ENCODE measurements at places on chromosomes 7 and 10.

- DNase-seq: no peak
Observed at GRCh38 chr7:41573862-41574261, 129.0 kb downstream of the INHBA start.

- DNase-seq: no peak
Observed at GRCh38 chr10:92848037-92848440, 281 bp upstream of the EXOC6 start.

GRCh38 chr7:50329775-50330174, 25.3 kb downstream of the IKZF1 start:
- no peak for DNase-seq

DNA sequence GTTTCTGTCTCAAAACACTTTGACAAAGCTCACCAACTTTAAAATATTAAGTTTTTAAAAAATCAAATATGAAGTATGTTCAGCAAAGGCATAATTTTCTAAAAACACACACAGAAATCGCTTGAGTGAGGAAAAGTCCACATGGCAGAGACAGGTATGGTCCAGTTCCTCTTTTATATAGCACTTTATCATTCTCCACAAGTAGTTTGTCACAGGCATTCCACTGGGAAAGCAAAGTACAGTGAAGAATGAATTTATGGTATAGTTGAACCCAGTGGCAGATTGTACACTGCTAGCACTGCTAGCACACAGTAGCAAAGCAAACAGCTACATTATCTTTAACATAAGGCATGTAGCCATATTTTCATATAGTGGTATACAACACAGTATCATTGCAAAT, 102.3 kb downstream of the HECTD2 start:
- no peak for DNase-seq

GRCh38 chr7:4774658-4775249, 669 bp upstream of the AP5Z1 start:
- DNase-seq: peak; percentile 42

GRCh38 chr7:155461631-155462030, 3.7 kb downstream of the EN2 start:
- no peak for DNase-seq

- no peak for DNase-seq
Observed at GRCh38 chr10:133611079-133611478, 15.5 kb downstream of the FRG2B start.

DNA sequence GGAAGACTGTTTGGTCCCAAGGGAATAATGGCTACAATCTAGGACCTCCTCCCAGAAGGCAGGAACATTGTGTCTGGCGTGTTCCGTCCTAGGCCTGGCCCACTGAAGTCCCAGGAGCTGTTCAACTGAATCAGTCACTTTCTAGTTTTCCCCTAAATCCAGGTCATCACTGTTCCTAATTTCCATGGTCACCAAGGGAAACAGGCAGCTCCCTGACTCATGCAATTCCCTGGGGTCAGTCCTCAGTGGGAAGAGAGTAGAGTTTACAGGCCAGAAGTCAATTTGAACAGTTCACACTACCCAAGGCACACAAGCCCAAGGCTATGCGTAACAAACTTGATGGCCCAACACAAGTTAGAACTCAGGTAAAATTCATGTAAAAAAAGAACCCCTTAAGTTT, 44.0 kb downstream of the CREB3L2 start:
- DNase-seq: peak; percentile 9

DNA sequence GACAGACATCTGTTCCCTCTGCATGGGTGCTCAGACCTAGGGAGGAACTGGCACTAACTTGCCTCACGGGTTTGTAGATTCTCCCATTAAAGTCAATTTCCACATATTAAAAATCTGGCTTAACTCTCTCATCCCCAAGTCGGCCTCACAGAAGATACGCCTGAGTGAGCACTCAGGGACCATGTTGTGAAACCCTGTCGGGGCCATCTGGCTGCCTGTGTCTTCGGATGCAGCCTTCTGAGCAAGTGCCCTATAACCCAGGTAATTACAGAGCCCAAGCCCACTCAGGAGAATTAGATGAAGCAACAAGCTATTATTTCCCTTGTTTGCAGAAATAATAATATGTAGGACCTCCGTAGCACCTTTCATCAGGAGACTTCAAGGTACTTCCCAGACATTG, 219.3 kb upstream of the GLI3 start:
- no peak for DNase-seq

DNA sequence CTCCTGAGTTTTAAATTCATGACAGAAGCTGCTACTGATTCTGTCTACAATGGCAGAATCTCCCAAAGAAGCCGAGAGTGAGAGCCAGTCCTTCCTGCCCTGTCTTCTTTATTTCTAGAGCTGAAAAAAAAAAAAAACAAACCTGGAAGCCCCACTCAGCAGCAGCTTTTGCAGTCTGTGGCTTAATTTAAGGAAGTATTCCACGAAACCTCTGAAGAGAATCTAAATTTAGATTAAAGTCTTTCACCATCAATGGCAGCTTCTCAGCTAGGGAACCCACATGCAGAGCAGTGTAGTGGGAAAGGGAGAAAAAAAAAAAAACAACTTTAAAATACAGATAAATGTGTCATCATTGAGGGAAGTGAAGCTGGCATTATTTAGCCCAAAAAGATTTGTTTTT, 23.4 kb downstream of the SMURF1 start:
- DNase-seq: no peak

DNA sequence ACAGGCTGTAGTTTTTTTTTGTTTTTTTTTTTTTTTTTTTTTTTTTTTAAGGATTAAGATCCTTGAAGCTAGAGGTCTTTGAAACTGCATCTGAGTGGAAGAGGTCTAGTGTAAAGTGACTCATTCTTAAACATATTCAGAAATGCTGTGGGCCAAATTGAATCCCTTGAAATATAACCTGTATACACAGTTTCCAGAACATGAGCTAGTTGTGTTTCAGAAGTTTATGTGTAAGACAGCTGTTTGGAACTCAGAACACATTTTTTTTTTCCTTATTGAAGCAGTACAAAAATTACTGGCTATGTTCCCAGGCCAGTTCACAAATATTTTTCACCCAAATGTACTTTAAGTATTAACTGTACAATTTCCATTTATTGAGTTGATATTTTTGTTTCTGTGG, 67.9 kb downstream of the PPP1R9A start:
- DNase-seq: peak; percentile 71

DNA sequence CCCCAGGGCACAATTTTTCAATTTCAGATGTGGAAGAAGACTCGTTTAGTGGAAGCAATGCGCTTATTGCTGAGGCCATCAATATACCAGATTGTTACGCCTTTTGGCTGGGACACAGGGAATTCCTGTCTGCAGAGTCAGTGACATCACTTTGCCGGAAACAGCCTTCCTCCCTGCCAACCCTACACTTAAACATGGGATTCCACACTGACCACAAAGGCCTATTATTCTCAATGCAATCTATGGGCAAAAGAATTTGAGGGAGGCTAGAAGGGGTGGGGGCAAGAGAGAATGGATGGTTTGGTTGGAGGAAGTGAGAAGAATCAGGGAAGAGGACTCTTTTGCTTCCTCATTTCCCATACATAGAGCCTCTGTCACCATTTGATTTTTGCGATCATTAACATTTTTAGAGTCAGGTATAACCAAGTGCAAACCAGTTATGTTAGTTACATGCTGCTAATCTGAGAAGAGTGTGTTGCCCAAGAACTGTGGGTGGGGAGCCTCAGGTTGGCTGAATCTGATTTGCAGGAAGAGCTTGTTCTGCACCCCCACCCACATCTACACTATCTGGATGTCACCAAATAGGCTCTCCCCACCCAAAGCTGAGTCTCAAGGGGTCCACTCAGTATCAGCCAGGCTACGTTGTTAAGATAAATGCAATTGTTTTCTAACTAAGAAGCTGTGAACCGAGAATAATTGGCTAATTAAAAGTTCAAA, 58.2 kb downstream of the ENTPD1 start:
- no peak for DNase-seq

- DNase-seq: no peak
Observed at GRCh38 chr7:55587687-55588378, 15.5 kb upstream of the VOPP1 start.

DNA sequence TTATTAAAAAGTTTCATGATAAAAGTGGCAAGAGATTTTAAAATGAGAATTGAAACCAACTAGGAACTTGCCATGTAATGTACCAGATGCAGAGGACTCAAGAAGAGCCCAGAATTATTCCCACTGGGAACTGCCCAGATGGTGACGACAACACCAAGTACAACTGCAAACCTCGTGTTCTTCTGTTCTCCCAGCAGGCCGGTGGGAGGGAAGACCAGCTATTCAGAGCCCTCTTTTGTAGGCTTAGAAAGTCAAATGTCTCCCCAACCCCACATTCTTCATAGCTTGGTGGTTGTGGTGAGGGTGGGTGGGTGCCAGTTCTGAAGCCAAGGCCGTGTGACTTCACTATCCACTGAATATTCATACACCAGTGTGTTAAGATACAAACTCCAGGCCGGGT, 54.3 kb upstream of the ITGB1 start:
- no peak for DNase-seq

GRCh38 chr10:11035301-11035991, 17.8 kb downstream of the CELF2 start:
- peak; percentile 43 for DNase-seq

- peak; percentile 83 for DNase-seq
Observed at GRCh38 chr7:130910949-130911944, 177.2 kb upstream of the KLF14 start.

GRCh38 chr10:60271319-60272040, 118.2 kb downstream of the ANK3 start:
- no peak for DNase-seq

- DNase-seq: no peak
Observed at GRCh38 chr10:101716891-101717659, 22.1 kb upstream of the FBXW4 start.

DNA sequence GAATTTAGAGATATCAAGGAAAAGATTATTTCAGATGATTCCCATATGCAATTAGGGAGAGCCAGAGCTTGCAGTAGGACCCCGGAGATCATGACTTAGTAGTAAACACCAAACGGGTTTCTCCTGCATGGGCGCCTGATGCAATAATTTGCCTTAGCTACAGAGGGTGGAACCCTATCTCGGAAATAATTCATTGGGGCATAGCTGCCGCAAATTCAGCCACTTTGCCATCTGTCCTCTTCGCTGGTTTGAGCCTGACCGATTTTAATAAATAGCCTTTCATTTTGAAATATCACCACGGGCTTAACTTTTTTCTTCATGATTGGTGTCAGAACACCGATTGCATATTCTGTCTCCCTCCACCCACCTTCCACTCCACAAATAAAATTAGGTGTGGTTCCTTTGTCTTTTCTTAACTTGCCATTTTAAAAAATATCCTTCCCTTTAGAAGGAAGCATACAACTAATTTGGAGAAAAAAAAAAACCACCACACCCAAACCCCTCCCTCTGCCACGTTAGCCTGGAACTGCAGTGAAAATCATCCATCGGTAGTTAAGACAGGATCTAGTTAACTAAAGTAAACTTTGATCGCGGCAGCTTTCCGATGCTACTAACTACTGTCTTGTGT, 1.4 kb downstream of the GARS1 start:
- peak; percentile 11 for DNase-seq

DNA sequence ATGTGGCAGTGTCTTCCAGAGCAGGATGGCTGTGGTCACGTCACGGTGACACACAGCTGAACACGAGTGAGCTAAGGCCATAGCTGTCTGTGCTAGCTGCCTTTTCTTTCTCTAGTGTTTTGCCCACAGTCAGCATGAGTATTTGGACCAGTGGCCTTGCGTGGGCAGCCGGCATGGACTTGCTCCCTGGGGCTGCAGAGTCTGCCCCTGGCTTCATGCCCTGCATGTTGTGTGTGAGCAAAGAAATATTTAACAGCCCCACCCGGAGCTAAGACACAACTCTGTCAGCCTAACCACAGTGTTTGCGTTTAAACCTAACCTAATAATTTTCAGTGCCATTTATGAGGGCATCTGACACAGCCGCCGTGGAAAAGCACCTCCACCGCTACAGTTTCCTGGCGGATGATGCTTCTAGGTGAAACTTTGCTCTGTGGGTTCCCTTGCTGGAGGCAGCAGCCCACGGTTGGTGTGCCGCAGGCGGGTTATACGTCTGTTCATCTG, 14.6 kb downstream of the CHST12 start:
- no peak for DNase-seq

GRCh38 chr10:96310321-96310669, 6.1 kb downstream of the DNTT start:
- no peak for DNase-seq

GRCh38 chr7:137305901-137306621, 37.5 kb downstream of the PTN start:
- no peak for DNase-seq

DNA sequence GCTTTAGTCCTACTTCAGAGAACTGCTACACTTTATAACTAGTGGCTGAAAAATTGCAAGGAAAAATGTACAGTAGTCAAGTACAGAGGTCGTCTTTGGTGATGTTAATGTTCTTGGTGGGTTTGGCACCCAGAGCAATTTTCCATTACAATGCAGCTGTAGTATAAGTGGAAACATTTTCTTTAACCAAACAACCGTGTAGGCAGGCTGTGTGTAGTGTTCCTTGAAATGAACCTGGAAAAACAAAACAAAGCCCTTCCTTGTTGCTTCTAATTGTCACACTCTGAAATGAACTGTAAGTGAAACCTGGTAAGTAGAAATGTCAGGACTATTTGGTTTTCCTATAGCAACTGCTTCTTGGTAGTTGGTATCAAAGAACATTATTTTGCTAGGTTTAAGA, 256.9 kb downstream of the MDFIC start:
- DNase-seq: no peak

- DNase-seq: no peak
Observed at GRCh38 chr10:95547197-95547596, 14.0 kb downstream of the SORBS1 start.

GRCh38 chr7:47381134-47381495, 200.8 kb downstream of the TNS3 start:
- no peak for DNase-seq

DNA sequence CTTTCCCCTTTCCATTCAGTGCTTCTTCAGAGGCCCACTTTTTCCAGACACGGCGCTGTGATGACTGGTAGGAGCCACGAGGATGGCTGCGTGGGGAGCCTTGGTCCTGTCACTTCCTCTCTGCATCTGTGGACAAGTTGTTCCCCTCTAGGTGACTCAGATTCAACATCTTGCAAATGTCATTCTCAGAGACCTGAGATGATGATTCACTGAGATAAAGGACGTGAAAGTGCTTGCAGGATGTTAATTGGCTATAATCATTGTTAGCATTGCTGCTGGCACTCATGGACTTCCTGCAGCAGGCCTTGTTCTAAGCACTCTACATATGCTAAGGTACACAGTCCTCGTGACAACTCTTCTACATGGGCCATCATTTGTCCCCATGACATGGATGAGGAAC, 489.8 kb upstream of the ZMIZ1 start:
- no peak for DNase-seq

- no peak for DNase-seq
Observed at GRCh38 chr7:2258661-2259365, 16.8 kb downstream of the NUDT1 start.

GRCh38 chr10:34723750-34724149, 91.3 kb downstream of the PARD3 start:
- DNase-seq: peak; percentile 67

GRCh38 chr7:102005933-102006480, 188.6 kb downstream of the CUX1 start:
- no peak for DNase-seq

Data from RCC 7860 (cell line).